ENCODE measurements at places on chromosomes 2 and 18.

GRCh38 chr2:188570370-188570769 lies 278.7 kb downstream of the GULP1 start:
- no peak for DNase-seq

GRCh38 chr2:121994238-121995206 lies 239.1 kb downstream of the TSN start:
- no peak for DNase-seq

- no peak for DNase-seq
Observed at GRCh38 chr2:168008646-168009195, 238.7 kb downstream of the STK39 start.

- no peak for DNase-seq
Observed at GRCh38 chr2:207694811-207695281, 16.6 kb upstream of the CCNYL1 start.

DNA sequence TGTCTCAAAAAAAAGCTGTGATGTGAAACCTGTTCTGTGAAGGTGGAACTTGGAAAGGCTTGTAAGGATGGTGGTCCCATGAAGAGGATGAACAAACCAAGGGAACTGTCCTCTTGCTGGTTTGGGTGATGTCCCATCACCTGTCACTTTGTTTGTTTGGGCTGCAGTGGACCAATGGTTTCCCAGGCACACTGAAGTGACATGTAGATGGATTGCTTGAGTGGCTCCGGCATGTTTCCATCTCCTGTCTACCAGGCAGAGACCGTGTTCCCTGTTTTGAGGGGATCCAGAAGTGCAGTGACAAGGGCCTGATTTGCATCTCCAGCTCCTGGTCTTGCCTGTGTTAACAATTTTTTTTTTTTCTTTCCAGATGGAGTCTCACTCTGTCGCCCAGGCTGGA lies 8.9 kb downstream of the NEDD4L start:
- DNase-seq = no peak

- DNase-seq = peak; percentile 70
Observed at GRCh38 chr2:25204190-25204838, 35.9 kb upstream of the POMC start.

DNA sequence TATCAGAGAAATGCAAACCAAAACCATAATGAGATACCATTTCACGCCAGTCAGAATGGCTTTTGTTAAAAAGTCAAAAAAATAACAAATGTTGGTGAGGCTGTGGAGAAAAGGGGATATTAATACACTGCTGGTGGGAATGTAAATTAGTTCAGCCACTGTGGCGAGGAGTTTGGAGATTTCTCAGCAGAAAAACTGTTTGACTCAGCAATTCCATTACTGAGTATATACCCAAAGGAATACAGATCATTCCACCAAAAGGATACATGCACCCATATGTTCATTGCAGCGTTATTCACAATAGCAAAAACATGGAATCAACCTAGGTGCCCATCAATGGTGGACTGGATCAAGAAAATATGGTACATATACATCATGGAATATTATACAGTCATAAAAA lies 54.5 kb upstream of the WDR75 start:
- no peak for DNase-seq

- DNase-seq = peak; percentile 2
Observed at GRCh38 chr2:48674933-48675332, 57.3 kb downstream of the GTF2A1L start.

DNA sequence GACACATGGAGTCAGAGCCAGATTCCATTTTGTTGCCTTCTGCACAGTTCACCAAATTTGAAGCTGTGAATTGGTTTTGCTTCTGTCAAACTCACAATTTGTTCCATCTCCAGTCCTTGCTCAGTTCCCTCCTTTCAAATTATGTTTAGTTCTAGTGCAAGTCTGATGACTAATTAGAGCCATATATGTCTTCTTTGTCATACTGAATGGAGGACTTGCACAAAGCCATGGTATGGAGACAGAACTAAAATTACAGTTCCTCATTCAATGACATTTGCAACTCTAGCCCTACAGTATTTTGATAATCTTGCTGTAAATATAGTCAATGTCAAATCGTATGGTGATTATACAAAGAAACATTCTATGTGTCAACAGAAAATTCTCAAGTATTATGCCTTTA lies 936.9 kb upstream of the CELF4 start:
- no peak for DNase-seq

DNA sequence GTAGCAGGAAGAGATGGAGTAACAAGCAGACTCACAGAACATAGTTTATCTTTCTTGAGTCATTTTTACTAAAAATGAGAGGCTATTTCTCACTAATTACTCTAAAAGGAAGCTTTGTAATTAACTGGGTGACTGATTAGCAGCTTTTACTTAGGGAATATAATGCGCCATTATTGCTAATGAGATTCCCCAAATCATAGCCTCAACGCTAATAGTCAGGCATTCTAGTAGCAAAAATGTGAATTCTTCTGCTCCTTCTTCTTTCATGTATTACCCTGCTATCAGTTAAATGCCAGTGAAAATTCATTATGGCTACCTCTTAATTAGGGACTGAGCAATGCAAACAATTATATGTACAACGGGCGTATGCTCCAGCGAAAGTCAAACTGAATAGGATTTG lies 349.8 kb downstream of the CDH19 start:
- DNase-seq = no peak

- DNase-seq = no peak
Observed at GRCh38 chr18:31563778-31564177, 27.9 kb upstream of the TTR start.

DNA sequence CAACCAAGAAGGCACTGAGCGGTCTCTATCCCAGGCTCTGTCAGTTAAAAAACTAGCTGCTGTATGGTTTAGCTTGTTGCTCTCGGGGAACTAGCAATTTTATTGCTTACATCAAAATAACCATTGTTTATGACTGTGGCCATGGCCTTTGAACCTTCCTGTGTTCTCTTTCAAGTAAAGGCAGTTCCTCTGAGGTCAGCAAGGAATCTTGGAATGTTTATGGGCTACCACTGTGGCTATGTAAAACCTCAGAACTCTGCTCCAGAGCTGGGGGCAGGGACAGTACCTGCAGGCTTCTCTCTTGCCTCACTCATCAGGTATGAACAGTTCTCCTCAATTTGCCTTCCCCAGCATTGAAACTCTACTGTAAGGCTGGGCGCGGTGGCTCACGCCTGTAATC lies 416.0 kb upstream of the NETO1 start:
- DNase-seq = no peak

DNA sequence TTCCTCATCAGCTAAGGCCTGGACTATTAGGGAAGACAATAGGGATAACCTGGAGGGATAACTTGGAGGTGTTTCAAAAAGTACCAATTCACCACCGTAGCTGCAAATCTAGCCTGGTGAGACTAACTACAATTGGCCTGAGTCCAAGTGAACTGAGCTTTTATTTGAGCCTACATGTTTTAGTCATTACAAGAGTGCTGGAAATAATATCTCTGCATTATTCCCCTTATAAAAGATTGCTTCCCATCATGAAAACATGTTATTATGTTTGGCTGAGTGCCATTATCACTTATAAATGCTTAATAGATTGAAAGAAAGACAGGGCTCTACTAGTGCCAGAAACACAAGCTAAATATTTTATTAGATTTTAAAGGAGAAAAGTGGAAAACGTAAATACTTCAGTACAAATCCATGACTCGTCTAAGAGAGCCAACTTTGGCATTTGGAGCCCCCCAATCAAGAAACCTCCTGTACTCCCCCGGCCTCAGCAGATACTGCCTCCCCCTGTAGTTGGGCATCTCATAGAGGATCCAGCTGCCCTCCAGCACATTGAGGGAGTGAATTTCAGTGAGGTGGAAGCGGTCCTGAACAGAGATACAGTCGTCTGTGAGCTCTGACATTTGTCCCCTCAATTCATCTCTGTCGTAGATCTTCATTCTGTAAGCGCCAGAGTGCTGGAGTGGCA lies 3.6 kb downstream of the CRYGB start:
- DNase-seq = no peak

- peak; percentile 86 for DNase-seq
Observed at GRCh38 chr2:42047488-42048298, at the start of gene PKDCC. Gene PKDCC, plus strand, starts transcription at chr2:42048021. Its CDS starts 179 bp downstream, at chr2:42048200.

DNA sequence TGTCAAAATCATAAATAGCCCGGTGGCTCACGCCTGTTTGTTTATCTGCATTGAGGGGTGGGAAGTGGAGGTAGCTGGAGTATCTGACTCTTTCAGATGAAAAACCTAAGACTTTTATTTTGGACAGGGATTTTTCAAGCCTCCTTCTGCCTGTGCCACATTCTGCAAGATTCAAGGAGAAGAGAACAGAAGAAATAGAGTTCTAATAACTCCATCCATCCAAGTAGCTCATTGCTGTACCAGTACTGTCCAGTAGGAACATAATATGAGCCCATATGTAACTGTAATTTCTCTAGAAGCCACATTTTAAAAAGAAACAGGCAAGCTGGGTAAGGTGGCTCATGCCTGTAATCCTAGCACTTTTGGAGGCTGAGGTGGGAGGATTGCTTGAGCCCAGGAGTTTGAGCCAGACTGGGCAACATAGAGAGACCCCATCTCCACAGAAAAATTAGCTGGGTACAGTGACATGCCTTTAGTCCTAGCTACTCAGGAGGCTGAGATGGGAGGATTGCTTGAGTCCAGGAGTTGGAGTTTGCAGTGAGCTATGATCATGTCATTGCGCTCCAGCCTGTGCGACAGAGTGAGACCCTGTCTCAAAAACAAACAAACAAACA lies 35.4 kb upstream of the NT5DC4 start:
- DNase-seq = no peak

- no peak for DNase-seq
Observed at GRCh38 chr2:38806733-38807059, 28.7 kb downstream of the GEMIN6 start.

GRCh38 chr2:143125717-143126116 lies 3.5 kb upstream of the ARHGAP15 start:
- no peak for DNase-seq

Measured in GM23338 (cell line).